ENCODE measurements at places on chromosomes 6 and 20.
A peak's percentile ranks its signal among the peaks of the same experiment; 100 is the strongest.

GRCh38 chr6:163828038-163828795, 413.7 kb downstream of the QKI start:
- DNase-seq, result no peak

- DNase-seq, result peak; percentile 3
Observed at GRCh38 chr6:129370268-129370916, 339.6 kb downstream of the ARHGAP18 start.

- DNase-seq, result no peak
Observed at GRCh38 chr20:33211817-33212424, 5.2 kb upstream of the BPIFA3 start.

GRCh38 chr6:83403191-83403590, 27.7 kb downstream of the ME1 start:
- DNase-seq, result no peak

- no peak for DNase-seq
Observed at GRCh38 chr6:74892091-74892490, 313.8 kb downstream of the COL12A1 start.

DNA sequence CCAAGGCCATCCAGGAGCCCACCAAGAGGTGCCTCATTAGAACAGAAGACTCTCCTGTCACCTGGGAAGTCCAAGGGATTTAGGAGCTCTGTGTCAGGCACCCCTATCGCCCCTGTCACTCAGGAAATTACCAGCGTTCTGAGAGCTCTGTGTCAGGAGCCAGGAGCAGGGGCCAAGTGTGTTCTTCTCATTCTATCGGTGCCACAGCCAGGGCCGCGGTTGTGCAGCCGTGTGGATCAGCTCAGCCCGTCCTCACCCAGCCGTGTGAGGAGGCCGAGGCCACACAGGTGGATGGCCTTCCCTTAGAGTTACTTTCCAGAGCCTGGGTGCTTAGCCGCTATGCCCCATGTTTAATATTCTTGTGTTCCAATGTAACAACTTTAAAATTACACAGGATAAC, 9.8 kb downstream of the MTG2 start:
- no peak for DNase-seq

Data from CD14-positive monocyte (primary cell).